Astrocyte (in vitro differentiated cells and primary cell): ENCODE measurements at places on chromosomes 16 and 17. TPM values are rescaled to one million over a fixed set of nuclear protein-coding genes. Genes with fewer than 3 reads are reported as not detected.

KRTAP4-3 gene
- total RNA-seq, result not detected in 2 replicates

CYLD gene
- total RNA-seq, result 34.2 and 36.1 TPM in 2 replicates

SHISA6 gene
- total RNA-seq, result not detected in 2 replicates

CHRNE gene
- 0.20 and 0.43 TPM in 2 replicates for total RNA-seq

ATP2A1 gene
- total RNA-seq, result 1.0 and 2.0 TPM in 2 replicates

C1QTNF8 gene
- not detected in 2 replicates for total RNA-seq
